Stimulated activated effector memory CD8-positive, alpha-beta T cell treated with anti-CD3 and anti-CD28 coated beads, Interleukin-12 subunit alpha, Interleukin-12 subunit beta, amount 100 ng/mL, for 72 hours (primary cell): ENCODE measurements at places on chromosomes 11 and 22.

DNA sequence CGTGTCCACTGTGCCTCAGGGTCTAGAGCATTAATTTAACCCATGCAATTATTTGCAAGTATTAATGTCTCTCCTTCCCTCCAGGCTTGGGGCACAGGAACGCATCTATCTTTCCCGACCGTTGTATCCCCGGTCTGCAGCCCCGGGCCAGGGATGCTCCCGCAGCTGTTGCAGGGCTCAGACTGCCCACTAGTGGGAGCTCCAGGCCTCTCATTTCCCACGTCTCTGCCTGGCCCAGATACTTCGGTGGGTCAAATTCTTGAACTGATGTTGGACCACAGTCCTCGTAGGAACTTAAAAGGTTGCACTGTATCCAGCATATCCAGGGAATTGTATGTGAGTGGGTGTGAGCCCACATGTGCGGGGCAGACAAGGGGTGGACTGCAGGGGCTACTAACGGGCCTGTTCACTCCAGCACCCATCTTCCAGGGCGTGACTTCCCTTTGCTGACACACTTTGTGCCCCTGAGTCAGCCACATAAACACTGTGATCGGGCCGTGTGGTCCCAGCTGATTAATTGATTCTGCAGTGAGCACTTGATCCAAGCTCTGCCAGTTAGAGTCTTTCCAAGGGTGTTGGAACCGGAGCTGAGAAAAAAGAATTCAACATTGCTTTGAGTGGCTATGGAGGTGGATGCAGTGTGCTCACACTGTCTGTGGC is 451.3 kb downstream of the TBC1D22A start:
- peak; percentile 79 for DNase-seq

- DNase-seq: no peak
These were observed 35.2 kb upstream of the CCDC89 start for GRCh38 chr11:85721191-85721590.

GRCh38 chr11:121589946-121590537 is 137.3 kb upstream of the SORL1-AS1 start:
- DNase-seq: peak; percentile 52

DNA sequence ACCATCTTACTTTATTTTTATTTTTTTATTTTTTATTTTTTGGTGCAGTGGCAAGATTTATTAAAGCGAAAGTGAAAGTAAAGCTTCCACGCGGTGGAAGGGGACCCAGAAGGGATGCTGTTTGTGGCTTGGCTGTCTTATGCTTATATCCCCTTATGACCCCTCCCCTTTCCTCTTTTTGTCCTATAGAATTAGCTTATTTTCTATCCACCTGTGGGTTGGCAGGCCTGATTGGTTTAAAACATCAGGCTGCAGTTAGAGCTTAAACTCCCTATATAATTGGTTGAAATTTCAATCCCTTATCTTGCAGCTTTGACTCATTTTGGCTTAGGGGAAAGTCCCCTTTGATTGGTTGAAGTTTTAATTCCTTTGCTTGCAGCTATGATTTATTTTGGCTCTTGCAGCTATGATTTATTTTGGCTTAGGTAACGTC is 50.5 kb downstream of the NNMT start:
- DNase-seq: no peak

DNA sequence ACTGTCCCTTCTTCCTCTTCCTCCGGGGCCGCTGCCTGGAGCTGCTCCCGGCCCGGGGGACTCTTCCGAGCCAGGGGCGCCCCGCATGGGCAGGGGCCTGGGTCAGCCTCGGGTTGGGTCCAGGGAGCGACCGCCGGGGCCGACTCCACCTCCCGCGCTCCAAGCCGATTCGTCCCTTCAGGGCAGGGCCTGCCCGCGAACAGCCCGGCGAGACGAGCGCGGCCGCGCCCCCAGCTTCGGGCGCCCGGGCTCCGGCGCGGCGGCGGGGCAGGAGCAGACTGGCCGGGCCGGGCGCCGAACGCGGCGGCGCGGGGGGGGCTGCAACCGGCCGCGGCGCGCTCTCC is at the start of gene LARGE1:
Gene LARGE1 (minus strand): TSS at position 280 of the 344 bp plus-strand sequence.
- DNase-seq: no peak

DNA sequence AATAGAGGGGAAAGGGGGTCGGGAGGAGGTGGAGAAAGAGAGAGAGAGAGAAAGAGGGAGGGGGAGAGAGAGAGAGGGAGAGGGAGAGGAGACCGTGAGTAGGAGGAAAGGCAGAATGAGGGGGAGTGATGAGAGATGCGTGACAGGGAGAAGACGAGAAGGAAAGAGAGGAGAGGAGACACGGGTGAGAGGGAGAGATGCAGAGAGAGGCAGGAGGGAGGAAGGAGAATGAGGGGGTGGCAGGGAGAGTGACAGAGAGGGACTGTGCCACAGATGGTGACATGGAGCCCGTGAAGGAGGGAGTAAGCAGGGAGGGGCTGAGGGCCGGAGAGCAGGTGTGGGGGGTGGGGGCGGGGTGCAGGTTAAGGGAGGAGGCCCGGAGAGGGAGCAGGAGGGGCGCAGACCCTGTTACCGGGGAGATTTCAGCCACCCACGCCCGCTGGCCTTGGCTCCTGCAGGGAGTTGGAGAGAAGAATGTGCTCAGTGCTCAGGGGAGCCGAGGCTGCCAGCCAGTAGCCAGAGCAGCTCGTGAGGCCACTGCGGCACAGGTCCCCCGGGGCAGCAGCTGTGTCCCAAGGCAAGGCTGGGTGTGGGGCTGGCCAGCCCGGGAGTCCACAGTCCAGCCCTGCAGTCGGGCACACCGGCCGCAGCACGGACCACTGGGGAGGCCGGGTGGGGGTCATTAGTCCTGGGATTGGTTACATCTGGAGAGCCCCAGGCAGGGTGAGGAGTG is at the start of gene SSTR3:
Gene SSTR3 (minus strand): TSS at position 304 of the 733 bp plus-strand sequence. CDS start 4,674 bp downstream, outside the sequence.
- no peak for DNase-seq

GRCh38 chr11:36437413-36437812 is 72.7 kb downstream of the TRAF6 start:
- DNase-seq: no peak

DNA sequence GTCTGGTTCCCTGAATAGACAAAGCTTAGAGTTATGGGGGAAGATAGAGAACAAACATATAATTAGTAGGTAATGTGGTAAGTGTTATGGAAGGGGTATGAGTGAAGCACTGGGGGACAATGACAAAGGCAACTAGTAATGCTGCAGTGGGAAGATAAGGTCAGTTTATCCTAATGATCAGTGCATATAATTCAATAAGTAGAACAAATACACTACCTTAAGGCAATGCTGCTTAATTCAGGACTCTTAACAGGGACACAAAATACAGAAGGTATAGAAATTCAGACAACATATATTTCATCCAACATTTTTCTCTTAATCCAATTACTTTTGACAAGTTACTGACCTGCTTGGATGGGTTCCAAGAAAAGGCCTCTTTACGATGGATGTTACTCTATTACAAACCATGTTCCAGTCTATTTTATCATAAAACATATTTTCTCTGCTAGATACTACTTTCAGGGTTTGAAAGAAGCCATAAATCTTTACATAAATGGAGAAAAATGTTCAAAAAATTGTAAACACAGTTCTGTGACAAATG is 1186.2 kb downstream of the LRRC4C start:
- DNase-seq: no peak

DNA sequence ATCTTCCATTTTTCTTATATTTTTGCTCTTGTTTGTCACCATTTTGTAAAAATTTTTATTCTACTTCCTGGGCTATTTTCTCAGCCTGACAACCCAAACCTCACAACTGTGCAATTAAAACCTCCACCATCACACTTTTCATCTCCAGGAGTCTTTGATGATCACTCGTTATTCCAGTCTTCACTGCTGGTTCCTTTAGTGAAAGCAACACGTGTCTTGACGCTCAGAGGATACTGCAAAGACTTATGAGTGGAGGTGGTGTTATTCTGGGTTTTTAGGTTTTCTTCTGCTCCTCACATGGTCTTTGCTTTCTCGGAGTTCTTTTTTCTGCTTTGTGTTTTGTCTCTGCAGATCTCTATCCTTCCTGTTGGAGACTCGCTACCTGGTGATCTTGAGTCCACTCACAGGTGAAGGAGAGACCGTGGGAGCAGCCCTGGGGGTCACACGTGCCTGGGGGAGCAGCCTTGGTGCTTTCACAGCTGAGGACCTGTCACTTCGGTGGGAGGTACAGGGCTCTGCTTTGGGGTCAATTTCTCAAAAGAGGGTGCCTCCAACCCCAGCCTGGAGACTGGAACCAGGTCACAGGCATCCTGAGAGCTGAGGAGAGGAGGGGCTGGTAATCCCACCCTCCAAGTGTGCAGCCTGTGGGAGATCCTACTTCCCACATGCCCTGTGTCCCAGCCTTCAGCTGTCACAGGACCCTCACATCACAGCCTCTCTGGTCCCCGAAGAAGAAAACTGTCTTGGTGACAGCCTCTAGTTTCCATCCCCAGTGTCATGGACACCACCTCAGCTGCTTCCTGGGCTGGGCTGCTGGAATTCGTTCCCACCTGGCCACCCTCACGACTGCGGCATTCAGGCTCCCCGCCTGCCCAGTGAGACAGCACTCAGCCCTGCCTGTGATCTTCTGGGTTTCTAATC is 11.0 kb downstream of the SULT4A1 start:
- no peak for DNase-seq

- no peak for DNase-seq
These were observed 13.5 kb downstream of the TEAD1 start for GRCh38 chr11:12687740-12688139.

DNA sequence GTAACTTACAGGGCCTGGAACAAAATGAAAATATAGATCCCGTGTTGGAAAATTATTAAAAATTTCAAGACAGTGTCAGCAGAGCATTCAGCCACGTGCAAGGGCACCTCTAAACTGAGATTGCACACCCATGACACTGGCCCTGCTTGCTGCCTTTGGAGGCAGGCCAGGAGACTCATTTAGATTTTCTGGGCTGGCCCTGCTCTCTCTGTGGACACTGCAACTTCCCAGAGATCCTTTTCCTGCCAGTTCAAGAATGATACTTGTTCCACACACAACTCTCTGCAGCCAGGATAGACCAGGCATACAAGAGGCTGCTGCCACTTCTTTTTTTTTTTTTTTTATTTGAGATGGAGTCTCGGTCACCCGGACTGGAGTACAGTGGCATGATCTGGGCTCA is 56.7 kb upstream of the PTPRJ start:
- DNase-seq: no peak

DNA sequence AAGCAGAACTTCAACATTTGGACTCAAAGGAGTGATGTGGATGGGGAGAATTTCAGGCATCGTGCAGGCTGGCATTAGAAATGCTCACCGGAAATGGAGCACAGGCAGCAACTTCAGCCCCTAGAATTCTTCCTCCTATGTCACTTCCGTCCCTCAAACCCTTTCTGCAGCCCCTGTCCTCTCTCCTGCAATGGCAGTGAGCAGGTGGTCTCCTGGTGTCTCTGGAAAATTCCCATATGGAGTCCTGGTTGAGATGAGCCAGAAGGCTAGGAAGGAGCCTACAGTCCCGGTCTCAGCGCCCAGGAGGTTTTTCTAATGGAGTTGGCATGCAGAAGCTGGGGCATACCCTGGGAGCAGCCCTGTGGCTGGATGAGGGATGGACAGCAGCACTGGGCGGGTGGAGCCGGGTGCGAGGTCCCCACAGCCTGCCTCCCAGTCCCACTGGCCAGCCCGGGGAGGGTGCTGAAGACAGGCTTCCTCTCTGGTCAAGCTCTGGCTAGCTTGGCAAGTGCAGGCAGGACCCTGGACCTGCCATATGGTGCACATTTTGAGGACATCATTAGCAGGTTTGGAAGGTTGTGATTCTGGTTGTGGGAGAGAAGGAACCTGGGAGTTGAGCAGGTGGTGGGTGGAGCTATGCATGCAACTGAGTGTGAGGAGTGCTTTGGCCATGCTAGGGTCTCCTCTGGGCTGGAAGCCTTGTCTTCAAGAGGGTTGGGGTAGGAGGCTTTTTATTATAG is 59.8 kb upstream of the B3GAT1 start:
- no peak for DNase-seq

DNA sequence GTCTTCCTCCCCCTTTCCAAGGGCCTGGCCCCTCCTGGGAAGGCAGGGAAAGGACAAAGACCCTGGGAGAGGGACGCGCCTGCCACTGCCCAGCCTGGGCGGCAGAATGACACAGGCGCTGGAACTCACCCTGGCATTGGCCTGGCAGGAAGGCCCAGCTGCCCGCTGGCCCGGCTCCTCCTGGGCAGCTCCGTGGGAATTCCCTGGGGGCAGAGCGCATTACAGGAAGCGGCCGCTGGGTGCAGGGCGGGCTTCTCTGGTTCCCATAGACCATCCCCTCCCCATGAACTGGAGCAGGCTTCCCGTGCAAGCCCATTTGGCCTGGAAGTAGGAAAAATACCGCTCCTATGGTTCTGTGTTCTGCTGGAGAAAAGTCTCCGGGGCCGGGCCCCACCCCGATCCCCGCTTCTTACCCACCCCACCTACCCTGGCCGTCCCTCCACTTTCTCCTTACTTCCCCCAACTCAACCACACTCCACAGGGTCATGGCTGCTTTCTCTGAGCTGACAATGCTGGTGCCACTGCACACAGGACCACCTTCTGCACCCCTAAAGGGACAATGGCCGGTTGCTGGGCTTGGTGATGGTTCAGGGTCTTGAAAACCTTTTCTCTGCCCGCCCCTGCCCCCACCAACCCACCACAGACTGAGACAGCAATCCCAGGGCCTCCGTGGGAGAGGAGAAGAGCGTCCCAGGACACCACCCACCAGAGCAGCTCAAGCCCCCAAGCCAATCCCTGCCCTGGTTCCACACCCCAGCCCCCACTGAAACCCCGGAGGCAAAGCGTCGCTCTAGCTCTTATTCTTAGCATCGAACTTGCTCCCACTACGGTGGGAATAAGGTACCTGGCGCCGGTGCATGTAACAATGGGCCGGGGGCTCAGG is 58.9 kb downstream of the LINC01488 start:
- DNase-seq: no peak
